Fibroblast of skin of right quadriceps (primary cell): ENCODE measurements at places on chromosomes 4 and X.

DNA sequence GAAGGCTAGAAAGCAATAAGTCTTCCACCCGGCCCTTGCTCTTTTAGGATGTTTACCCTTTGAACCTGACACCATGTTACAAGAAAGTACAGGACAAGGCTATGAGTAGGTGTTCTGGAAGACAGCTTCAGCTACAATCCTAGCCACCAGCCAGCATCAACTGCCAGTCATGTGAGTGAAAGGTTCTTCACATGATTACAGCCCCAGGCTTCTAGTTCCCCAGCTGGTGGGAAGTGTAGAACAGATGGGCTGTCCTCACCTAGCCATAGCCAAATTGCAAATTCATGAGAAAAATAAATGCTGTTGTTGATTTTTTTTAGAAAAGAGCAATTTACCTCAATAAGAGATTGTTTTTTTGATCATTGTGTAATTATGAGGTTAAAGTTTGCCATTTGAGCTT is 60.8 kb downstream of the GRXCR1 start:
- DNase-seq: no peak

DNA sequence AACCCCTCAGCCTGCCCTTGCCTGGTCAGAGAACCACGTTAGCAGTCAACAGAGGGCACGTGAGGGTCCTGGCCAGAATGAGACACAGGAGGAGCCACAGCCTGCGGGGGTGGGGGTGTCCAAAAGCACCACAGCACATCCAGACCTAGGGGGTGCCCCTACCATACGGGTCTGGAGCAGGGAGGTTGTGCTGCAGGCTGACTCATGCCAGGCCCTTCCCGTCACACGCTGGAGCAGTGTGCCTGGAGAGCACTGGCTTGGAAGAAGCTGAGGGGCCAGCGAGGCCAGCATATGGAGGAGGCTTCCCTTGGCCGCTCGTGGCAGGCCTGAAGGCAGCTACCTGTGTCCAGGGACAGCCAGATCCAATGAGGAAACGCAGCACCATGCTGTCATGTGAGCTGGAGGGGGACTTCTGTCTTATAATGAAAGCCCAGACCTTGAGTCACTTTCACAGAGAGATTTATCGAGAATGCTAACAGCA is 1.5 kb upstream of the IRAK1 start:
- DNase-seq: peak; percentile 45

DNA sequence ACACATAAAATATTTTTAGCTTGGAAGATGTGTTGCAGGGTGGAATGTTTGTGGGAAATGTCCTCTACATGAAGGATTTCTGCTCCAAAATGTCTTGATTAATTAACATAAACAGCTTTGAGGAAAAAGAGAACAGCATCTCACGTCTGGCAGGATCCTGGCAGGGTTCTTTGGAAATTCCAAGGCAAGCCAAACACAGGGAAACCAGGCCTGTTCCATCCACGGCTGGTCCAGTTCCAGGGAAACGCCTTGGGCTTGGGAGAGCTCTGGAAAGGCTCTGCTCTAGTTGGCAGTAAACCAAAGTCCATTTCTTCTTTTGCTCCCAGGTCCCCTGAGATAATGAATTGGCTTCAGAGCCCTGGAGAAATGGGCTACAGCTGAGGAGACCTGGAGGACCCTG is 42.4 kb upstream of the GAB1 start:
- DNase-seq: peak; percentile 68

- DNase-seq: peak; percentile 64
These were observed 35.1 kb downstream of the ENPEP start for GRCh38 chr4:110510955-110511544.

GRCh38 chr4:113639326-113639725 is 122.2 kb downstream of the CAMK2D start:
- no peak for DNase-seq

- peak; percentile 46 for DNase-seq
These were observed 222.6 kb downstream of the ENOX2 start for GRCh38 chrX:130680164-130681035.

GRCh38 chrX:12497832-12498591 is 293.2 kb upstream of the PRPS2 start:
- no peak for DNase-seq

GRCh38 chr4:152039023-152039481 is 278.2 kb upstream of the GATB start:
- peak; percentile 45 for DNase-seq

- no peak for DNase-seq
These were observed 63.0 kb downstream of the ANK2 start for GRCh38 chr4:113112338-113112978.

DNA sequence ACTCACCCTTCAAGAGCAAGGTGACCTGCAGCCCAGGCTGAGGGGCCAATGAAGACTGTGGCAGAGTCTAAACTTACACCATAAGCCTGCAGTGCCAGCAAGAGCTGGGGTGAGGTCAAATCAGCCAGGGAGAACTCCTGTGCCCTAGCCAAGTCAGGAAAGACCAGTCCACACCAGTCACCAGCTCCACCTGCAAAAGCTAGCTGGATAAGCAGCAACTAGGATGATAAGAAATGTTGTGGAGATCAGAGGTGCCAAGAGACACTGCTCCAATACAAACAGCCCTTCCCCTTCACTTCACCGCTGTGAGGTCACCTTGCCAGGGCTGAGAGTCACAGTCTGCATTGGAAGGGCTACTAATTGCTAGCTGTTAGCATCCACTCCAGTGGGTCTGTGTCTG is 31.3 kb downstream of the NIPAL1 start:
- no peak for DNase-seq

DNA sequence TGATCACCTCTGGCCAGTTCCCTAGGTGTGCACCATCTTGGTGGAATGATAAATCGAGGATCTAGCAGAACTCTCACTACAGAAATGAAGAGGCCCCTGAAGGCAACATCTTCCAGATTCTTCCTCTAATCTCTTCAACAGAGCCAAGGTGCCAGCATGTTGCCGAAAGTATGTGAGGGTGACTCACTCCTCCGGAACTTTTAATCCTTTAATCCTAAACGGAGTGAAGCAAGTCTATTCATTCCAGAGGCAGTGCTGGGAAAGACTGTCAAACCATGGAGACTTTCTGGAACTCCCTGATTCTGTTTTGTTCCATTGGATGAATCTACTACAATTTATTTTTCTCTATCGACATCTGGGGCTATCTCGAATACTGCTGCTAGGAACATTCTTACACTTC is 68.7 kb downstream of the SUPT20HL2 start:
- peak; percentile 76 for DNase-seq

- peak; percentile 37 for DNase-seq
These were observed 104.1 kb downstream of the PHOX2B start for GRCh38 chr4:41644288-41644914.

GRCh38 chr4:144985531-144985930 is 112.5 kb downstream of the ANAPC10 start:
- DNase-seq: peak; percentile 35

DNA sequence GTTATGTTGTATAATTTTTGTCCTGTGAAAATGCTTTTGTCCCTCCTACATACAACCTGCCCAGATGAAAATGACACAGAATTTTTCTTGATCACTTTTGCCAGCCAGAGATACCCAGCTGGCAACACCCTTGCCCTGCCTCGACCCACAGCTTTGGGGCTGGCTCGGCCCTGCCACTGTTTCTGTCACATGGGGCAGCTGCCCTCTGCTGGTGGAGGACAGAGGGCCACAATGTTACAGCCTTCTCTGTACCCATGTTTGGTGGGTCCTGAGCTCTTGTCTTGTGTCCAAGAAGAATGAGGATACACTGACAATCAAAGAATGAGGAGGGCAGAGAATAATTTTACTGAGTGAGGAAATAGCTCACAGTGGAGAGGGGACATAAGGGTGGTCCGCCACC is 31.1 kb downstream of the BMP15 start:
- DNase-seq: no peak

GRCh38 chr4:86261636-86262035 is 98.2 kb downstream of the MAPK10 start:
- no peak for DNase-seq

DNA sequence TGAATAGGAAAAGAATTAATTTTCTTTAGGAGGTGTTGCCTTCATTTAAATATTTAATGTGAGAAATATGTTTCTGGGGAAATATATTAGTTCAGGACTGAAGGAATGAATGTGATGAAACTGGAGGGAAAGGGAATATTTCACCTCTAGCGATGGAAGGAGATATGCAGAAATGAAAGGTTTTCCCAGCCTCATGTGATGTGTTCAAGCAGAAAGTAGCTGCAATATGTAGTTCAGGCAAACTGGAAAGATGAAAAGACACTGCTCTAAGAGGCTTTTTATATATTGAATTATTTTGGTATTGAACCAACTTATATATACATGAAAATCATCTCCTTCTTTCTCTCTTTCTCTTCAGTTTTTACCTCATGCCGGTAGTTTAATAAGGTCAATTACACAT is 3.4 kb downstream of the GRID2 start:
- no peak for DNase-seq

- DNase-seq: no peak
These were observed 1910.0 kb upstream of the TENM3 start for GRCh38 chr4:180333162-180333561.

DNA sequence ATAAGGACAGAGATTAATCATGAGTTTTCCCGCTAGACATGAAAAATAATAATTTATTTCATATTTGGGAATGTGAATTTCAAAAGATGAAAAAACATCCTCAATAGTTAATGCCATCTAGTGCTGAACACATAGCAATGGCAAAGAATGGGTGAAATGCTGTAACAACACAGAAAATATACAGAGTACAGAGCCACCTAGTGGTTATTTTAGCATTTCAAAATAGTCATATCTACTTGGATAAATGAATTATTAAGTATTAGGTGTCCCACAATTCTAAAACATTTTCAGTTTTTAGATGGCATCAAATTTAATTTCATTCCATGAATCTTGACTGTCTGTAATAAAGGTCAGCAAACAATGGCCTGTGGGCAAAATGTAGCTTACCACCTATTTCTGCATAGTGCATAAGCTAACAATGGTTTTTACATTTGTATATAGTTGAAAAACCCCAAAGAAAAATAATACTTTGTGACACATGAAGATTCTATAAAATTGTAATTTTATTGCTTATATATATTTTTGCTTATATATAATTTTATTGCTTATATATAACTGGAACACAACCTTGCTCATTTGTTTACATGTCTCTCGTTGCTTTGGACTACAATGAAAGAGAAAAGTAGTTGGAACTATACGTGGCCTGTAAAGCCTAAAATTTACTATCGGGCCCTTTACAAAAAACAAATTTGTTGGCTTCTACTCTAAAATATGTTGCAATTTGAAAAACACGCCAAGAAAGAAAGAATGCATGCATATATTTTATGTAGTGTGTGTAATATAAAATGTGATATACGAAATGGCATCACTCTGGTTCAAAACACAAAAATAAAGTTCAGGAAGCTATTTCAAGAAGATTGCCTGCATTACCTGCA is 99.1 kb upstream of the FAM47C start:
- peak; percentile 10 for DNase-seq

- peak; percentile 53 for DNase-seq
These were observed 89.0 kb downstream of the LUZP4 start for GRCh38 chrX:115378471-115378870.

- DNase-seq: no peak
These were observed 979 bp downstream of the EFNB1 start for GRCh38 chrX:68829582-68830418.

DNA sequence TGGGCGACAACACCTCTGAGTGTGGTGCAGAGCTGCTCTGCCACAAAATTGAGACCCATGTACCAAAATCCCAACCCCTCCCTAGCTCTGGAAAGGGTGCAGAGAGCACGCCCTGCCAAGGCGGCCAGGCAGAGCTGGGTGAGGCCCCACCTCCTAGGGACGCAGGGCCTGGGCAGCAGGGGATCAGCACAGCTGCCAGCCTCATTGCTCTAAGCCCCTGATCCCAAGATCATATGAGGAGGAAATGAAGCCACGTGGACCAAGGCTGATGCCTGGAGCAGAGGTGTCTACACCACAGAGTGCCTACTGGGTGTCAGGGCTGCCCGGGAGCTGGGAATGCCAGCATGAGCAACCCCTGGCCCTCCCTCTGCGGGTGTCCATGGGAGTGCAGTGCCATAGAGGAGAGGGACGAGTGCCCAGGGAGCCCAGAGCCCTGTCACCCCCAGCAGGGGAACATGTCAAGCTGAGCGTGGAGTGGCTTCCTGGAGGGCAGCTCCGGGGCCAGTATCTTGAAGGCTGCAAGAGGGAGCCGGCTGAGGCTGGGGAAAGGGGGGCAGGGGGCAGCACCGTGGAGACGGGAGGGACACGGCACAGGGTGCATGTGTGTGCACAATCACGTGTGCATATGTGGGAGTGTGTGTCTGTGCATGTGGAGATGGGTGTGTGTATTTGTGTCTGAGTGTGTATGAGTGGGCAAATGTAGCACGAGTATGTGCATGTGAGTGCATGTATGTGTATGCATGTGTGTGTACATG is 63.9 kb upstream of the PSAPL1 start:
- no peak for DNase-seq
